Activated CD8-positive, alpha-beta memory T cell treated with anti-CD3 and anti-CD28 coated beads, Interleukin-2, amount 10 ng/mL, durations not matched to agents 7 days and 5 days (primary cell): ENCODE measurements at places on chromosomes 7 and 10. TPM values are rescaled to one million over a fixed set of nuclear protein-coding genes. Genes with fewer than 3 reads are reported as not detected.

Gene WASHC2A
- 32.5 TPM for total RNA-seq

Gene COA1
- 66.7 TPM for total RNA-seq

Gene IKZF1
- 348 TPM for total RNA-seq

Gene CDH23
- total RNA-seq = 0.16 TPM

Gene AGFG2
- 82.5 TPM for total RNA-seq

Gene TRPV5
- total RNA-seq = not detected

Gene OR2A42
- not detected for total RNA-seq

Gene CH25H
- total RNA-seq = not detected

Gene TMEM236
- 0.06 TPM for total RNA-seq

Gene AKR1C4
- not detected for total RNA-seq

Gene CCDC146
- total RNA-seq = 9.0 TPM

Gene SPRN
- not detected for total RNA-seq

Gene ZNF488
- not detected for total RNA-seq

Gene PAX4
- not detected for total RNA-seq

Gene NEUROG3
- not detected for total RNA-seq

Gene DNMBP
- total RNA-seq = 5.1 TPM

Gene ASIC3
- total RNA-seq = 3.9 TPM

Gene OPN1SW
- total RNA-seq = not detected

Gene ARHGAP22
- total RNA-seq = not detected

Gene ANKRD30A
- total RNA-seq = not detected

Gene HMX3
- not detected for total RNA-seq

Gene MRPL43
- total RNA-seq = 48.2 TPM

Gene CLDN12
- total RNA-seq = 4.8 TPM

Gene FKBP6
- total RNA-seq = not detected

Gene TRPV6
- total RNA-seq = not detected

Gene CACUL1
- total RNA-seq = 26.4 TPM

Gene EVX1
- not detected for total RNA-seq

Gene DNAJC1
- 32.5 TPM for total RNA-seq

Gene COL17A1
- total RNA-seq = not detected

Gene RADIL
- 0.12 TPM for total RNA-seq

Gene PIK3CG
- total RNA-seq = 50.5 TPM

Gene LRRTM3
- total RNA-seq = not detected

Gene PPP1R3A
- total RNA-seq = not detected

Gene ACBD5
- total RNA-seq = 24.5 TPM

Gene IFIT1B
- total RNA-seq = not detected

Gene NUTM2D
- 2.3 TPM for total RNA-seq

Gene OR2A12
- not detected for total RNA-seq

Gene PLAC9
- total RNA-seq = not detected

Gene AGBL3
- total RNA-seq = 2.8 TPM

Gene PFKP
- total RNA-seq = 262 TPM

Gene HOXA4
- not detected for total RNA-seq

Gene FXYD4
- total RNA-seq = not detected

Gene MEIG1
- total RNA-seq = 1.1 TPM

Gene SFRP4
- total RNA-seq = not detected

Gene FAM25C
- not detected for total RNA-seq

Gene PNLIPRP1
- total RNA-seq = not detected

Gene LRRN3
- total RNA-seq = 82.3 TPM

Gene CNNM1
- total RNA-seq = not detected

Gene OTUD1
- 16.1 TPM for total RNA-seq
